ENCODE measurements at places on chromosomes 11 and 22. TPM values are rescaled to one million over a fixed set of nuclear protein-coding genes. Genes with fewer than 3 reads are reported as not detected.

Gene SYT8
- 0.07 TPM for total RNA-seq

Gene LYVE1
- total RNA-seq: 4.6 TPM

Gene PANX3
- not detected for total RNA-seq

Gene SHISAL1
- total RNA-seq: 13.5 TPM

Gene PDE2A
- total RNA-seq: 5.2 TPM

Gene MYBPC3
- total RNA-seq: not detected

Gene SPTBN2
- total RNA-seq: 4.6 TPM

Gene LARGE2
- total RNA-seq: not detected

Gene CDKN1C
- total RNA-seq: 1.3 TPM

Gene SUSD2
- 46.2 TPM for total RNA-seq

Gene UPK3A
- total RNA-seq: not detected

Gene DENND6B
- 3.3 TPM for total RNA-seq

Gene VPS51
- 218 TPM for total RNA-seq

Gene HBE1
- total RNA-seq: not detected

Gene FGF19
- total RNA-seq: not detected

Gene OR5AN1
- total RNA-seq: not detected

Gene CASP5
- total RNA-seq: not detected

Gene KRTAP5-1
- total RNA-seq: not detected

Gene VPREB1
- not detected for total RNA-seq

Gene OR5W2
- not detected for total RNA-seq

Gene MMP12
- total RNA-seq: 0.17 TPM

Gene LRP4
- total RNA-seq: 8.1 TPM

Gene RTCB
- total RNA-seq: 82.0 TPM

Gene B4GAT1
- total RNA-seq: 89.3 TPM

Gene LRRC75B
- 5.2 TPM for total RNA-seq

Gene TRIM48
- not detected for total RNA-seq

Gene MS4A18
- total RNA-seq: not detected

Gene BBS1
- 45.2 TPM for total RNA-seq

Gene HEPN1
- total RNA-seq: not detected

Gene SLC5A12
- not detected for total RNA-seq

Gene OR6A2
- 0.26 TPM for total RNA-seq

Gene ADM2
- 3.5 TPM for total RNA-seq

Gene PRG3
- total RNA-seq: not detected

Gene NRXN2
- 8.0 TPM for total RNA-seq

Gene SYT9
- total RNA-seq: 0.07 TPM

Gene SVIP
- total RNA-seq: 2.8 TPM

Gene DDI1
- total RNA-seq: not detected

Gene TMEM191B
- total RNA-seq: 0.91 TPM

Gene CUL5
- 39.1 TPM for total RNA-seq

Gene MS4A15
- not detected for total RNA-seq

Gene OR52N4
- total RNA-seq: not detected

Gene KRTAP5-2
- total RNA-seq: not detected

Gene CCDC89
- 4.2 TPM for total RNA-seq

Gene SLC29A2
- total RNA-seq: 0.78 TPM

Gene MS4A6E
- total RNA-seq: not detected

Gene PDE3B
- 2.8 TPM for total RNA-seq

Gene HORMAD2
- total RNA-seq: not detected

Gene TRIM49D2
- not detected for total RNA-seq

Gene MCAM
- total RNA-seq: 46.1 TPM

Gene SESN3
- total RNA-seq: 99.6 TPM

Gene UBASH3B
- total RNA-seq: 18.0 TPM

Gene FOLR2
- not detected for total RNA-seq

Measured in smooth muscle cell of the pulmonary artery (primary cell).